Stimulated activated CD4-positive, alpha-beta T cell treated with anti-CD3 and anti-CD28 coated beads, Interleukin-1b, Interleukin-23, amount 100 ng/mL, for 1 hour (primary cell): ENCODE measurements at places on chromosomes 16 and 17.

DNA sequence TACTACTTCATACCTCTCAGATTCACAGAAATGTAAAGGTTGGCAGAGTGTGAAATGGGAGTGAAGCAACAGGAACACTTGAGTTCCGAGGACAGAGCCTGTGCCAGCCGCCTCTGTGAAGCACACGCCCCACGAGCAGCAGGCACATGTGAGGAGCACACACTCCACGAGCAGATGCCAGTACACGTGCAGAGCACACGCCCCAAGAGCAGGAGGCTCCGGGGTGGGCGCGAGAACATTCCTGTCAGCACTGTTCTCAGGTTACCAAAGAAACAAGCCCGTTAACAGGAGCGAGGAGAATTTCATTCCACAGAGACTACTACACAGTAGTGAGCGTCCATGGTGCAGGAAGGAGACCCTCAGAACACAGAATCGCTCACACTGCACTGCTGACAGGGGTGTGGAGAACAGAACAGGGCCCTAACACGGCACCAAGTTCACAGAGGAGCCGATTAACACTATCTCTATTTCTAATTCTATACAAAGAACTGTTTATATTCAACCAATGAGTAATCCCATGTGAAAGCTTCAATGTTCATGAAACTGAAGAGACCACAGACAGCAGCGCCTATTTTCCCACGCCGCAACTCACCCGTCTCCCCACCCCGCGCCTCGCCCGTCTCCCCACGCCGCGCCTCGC lies 40.1 kb downstream of the KLHDC4 start:
- no peak for DNase-seq

DNA sequence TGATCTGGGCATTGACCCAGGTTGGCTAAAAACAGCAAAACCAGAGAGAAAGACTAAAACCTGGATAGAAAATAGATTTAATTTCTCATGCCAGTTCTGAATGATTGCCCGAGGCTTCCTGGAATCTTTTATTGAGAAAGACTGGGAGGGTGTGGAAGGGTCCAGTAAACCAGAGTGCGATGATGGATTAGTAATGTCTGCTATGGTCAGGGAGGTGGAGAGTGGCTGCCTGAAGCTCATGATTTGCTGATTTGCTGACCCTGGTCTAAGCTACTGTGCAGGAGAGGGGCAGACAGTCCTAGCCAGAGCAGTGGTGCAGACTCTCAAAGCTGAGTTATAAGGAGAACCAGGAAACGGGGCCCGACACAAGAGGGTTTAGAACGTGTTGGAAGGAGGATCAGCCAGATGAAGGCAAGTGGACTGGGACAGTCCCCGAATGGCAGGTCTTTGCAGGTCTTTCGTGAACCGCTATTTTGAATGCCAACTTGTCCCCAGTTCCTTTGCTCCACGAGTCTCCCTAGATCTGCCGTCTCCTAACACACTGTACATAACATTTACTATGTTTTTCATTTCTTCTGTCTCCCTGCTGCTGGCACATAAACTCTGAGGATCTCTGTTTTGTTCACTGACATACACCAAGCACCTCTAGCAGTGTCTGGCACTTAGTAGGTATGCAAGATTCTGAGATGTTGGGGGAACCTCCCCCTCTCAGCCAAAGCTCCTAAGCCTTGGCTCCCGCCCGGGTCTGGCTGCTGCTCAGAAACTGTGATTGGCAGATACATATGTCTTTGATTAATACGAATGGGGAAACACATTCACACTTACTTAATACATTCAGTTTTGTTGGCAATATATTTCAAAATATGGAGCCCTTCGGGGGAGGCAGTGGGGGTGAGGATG lies 237.3 kb upstream of the TNRC6C start:
- DNase-seq = no peak

DNA sequence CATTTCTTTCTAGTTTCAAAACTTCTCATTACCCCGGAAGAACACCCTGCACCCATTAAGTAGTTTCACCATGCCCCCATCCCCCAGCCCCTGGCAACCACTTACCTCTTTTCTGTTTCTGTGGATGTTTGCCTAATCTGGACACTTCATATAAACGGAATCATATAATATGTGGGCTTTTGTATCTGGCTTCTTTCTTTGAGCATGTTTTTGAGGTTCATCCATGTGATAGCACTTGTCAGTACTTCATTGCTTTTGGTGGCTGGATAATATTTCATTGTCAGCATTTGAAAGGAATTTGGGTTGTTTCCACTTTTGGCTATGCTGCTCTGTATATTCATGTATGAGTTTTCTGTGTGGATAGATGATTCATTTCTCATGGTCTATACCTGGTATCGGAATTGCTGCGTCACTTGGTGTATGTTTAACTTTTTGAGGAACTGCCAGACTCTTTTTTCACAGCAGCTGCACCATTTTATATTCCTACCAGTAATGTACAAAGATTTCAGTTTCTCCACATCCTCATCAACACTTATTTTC lies 30.0 kb upstream of the SLC5A10 start:
- DNase-seq = no peak

- no peak for DNase-seq
Measured at GRCh38 chr17:2123375-2124251, 68.7 kb downstream of the HIC1 start.

DNA sequence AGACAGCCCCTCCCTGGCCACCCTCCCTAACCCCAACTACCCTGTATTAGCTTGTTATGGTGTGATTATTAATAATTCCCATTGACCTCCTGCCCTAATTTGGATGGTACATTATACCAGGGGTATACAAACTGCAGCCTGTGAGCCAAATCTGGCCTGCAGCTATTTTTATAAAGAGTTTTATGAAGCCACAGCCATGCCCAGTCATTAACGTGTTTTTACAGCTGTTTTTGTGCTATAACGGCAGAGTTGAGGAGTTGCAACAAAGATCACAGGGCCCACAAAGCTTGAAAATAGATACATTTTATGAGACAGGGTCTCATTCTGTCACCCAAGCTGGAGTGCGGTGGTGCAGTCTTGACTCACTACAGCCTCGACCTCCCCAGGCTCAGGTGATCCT lies 6.0 kb downstream of the METTL22 start:
- DNase-seq = no peak

- DNase-seq = no peak
Measured at GRCh38 chr17:53719229-53719628, 103.5 kb upstream of the KIF2B start.

DNA sequence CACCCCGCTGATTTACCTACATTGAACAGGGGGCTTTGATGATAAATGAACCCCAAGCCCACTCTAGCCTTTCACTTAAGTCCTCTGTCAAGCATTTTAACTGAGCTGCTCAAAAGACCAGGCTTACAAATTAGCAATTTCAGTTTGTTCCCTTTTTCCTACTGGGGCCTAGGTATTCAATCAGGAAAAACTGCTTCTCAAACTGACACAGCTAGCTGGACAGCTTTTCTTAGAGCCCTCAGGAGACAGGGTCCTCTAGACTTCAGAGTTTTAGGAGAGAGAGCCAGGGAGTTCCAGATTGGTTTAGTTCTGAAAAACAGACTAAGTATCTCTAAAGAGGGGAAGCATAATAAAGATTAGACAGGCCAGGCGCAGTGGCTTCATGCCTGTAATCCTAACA lies 6.2 kb upstream of the HEXIM2 start:
- DNase-seq = no peak

GRCh38 chr16:56910654-56911539 lies 21.0 kb upstream of the HERPUD1 start:
- DNase-seq = no peak

GRCh38 chr16:4263504-4264436 lies 9.1 kb downstream of the TFAP4 start:
- no peak for DNase-seq

DNA sequence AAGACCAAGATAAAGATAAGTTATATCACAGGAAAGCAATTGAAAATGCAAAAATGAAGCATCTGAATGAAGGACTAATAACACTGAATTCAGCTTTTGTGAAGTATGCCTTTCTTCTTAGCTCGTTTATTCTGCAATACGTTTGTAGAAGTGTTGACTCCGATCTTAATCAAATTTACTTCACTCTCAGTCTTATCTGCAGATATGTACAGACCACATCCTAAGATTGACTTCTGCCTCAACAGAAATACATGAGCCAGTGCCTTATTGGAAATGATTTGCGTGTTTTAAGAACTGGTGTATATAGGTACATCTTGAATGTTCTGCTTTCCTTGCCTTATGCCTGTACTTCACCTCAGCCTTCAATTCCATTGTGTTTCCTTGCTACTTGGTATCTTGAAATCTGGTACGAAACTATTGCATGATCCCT lies 1.3 kb downstream of the ATF7IP2 start:
- no peak for DNase-seq

GRCh38 chr16:24045641-24046040 lies 209.9 kb downstream of the PRKCB start:
- DNase-seq = no peak

GRCh38 chr17:1945621-1946020 lies 79.5 kb downstream of the RTN4RL1 start:
- no peak for DNase-seq
